ENCODE measurements at places on chromosomes 4 and X.

DNA sequence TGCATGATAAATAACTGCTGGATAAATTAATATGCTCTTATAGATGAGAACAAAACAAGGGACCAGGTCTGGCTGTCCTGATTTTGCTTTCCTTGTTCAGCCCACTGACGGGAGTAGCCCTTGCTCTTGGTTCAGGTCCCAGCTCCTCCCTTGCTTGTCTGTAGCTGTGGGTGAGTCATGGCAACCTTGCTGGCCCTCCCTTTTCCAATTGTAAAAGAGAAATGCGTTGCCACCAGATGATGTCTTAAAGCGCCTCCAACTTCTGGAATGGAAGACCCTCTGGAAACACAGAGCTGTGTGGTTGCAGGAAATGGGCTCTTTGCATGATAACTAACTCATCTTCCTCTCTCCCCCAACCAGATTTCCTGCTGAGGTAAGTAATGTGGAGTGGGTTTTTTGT lies 171.4 kb downstream of the AASDH start:
- peak; percentile 73 for DNase-seq

- DNase-seq: peak; percentile 13
Measured at GRCh38 chrX:7088968-7089615, 58.4 kb upstream of the STS start.

DNA sequence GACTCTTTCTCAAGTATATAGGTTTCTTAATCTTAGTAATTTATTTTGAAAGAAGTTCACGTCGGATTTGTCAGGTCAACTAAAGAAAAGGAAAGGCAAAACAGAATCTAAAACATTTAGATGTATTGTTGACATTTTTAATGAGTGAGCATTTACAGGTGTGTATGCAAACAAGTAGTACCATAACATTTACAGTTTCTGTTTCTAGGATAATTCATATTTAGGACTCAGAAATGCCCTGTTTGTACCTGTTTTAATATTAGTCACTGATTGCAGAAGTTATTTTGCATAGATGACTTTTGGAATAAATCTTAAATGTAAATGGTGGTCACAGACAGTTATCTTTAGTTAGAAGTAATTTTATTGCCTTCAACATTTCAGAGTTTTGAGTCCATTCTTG lies 151.3 kb upstream of the NUDT6 start:
- DNase-seq: no peak

DNA sequence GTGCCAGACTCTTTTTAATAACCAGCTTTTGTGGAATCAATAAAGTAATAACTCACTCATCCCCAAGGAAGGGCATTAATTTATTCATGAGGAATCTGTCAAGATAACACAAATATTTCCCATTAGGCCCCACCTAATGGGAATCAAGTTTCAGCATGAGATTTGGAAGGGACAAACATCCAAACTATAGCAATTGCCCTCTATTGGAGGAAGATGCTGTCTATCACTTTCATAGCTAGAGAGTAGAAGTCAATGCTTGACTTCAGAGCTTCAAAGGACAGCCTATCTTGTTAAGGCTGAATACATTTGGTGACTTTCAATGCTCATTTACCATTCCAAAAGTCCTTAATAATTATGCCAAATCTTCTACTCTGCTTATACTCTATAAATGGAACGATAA lies 84.9 kb upstream of the ATOH1 start:
- no peak for DNase-seq

DNA sequence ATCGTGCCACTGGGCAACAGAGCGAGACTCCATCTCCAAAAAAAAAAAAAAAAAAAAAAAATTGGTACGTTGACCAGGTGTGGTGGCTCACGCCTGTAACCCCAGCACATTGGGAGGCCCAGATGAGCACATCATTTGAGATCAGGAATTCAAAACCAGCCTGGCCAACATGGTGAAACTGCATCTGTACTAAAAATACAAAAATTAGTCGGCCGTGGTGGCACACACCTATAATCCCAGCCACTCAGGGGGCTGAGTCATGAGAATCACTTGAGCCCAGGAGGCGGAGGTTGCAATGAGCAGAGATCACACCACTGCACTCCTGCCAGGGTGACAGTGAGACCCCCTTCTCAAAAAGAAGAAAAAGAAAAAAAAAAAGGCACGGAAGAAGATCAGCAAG lies 24.5 kb downstream of the RBMX start:
- no peak for DNase-seq

DNA sequence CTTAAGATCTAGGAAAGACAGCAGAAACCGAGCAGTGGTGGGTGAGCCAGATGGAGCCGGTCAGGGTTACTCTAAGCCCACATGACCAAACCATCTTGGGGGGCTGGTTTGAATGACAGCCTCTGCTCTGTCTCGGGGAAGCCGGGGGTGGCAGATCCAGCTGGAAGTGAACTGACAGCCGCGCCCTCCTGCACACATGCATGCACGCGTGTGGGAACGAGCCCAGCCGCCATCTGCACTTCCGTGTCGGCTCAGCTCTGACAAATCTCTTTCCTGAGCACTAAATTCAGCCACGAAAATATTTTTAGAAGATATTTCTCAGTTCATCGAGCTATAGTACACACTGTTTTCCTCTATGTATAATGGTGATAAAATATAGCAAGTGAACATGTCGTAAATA lies 115.5 kb downstream of the DCTD start:
- no peak for DNase-seq

- no peak for DNase-seq
Measured at GRCh38 chr4:51894059-51894645, 51.2 kb downstream of the DCUN1D4 start.

DNA sequence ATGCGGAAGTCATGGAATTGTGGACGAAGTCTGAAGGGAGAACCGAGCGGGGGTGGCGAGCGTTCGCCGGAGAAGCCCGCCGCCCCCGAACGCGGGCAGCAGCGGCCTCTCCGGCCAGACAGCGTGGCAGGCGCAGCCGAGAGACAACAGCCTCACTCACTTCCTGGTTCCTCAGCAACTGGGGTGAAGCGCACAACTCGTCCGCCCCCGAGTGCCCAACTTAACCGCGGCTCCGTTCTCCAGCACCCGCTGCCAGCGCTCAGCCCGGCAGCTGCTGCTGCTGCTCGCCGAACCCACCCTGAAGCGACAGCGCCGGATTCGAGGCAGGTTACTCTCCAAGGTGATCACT lies 68.0 kb downstream of the NOCT start:
- DNase-seq: no peak

GRCh38 chrX:13074297-13075262 lies 30.2 kb upstream of the FAM9C start:
- no peak for DNase-seq

- peak; percentile 98 for DNase-seq
Measured at GRCh38 chr4:107719922-107720722, at the start of gene PAPSS1. Gene PAPSS1, minus strand, starts transcription at chr4:107720234. Its CDS starts 55 bp downstream, at chr4:107720179.

DNA sequence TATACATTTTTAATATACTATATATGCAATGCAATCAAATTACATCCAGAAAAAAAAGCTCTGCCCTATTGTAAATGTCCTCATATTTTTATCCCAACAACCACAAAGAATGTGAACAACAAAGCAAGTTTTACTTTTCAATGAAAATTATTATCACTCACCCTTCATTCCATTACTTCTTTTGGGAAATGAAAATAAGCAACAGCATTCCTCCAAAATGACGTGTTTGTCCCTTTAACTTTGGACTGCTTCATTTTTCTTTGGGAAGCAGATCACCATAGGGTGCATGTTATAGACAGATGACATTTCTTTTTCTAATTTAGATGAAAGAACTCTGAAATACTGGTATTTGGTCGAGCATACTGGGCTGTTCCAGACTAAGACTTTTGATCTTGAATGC lies 667.1 kb upstream of the BOD1L1 start:
- no peak for DNase-seq

DNA sequence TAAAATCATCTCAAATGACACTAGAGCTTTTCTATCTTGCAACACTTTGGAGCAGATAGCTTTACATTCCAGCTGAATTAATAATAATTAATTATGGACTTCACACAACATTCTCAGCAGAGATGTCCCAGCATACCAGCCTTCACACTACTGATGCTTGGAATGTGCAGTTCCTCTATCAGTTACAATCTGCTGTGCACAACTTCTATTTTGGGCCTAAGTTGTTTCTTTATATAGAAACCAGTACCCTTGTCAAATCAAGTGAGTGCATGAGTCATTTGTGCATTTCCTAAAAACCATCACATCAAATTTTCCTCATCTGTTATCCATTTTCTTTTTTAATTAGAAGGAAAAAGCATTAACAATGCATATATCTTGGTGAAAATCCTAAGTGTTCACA lies 8.8 kb upstream of the RASL11B start:
- no peak for DNase-seq

DNA sequence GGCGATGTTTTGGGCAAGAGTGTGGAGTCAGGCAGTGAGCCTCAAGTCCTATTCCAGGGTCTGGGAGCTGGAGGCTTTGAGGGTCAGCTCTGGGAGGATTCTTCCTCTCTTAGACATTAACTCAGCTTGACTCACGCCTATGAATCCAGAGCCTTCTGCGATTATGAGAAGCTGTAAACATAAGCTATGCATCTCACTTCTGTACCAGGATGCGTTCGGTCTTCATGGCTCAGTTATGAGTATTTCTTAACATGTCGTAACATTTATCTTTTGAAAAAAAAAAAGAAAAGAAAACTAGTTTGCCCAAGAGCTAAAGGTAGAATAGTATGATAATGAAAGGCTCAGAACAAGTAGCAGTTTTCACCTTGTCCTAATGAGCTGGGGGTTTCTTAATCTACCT lies 4.6 kb downstream of the SHROOM2 start:
- no peak for DNase-seq

DNA sequence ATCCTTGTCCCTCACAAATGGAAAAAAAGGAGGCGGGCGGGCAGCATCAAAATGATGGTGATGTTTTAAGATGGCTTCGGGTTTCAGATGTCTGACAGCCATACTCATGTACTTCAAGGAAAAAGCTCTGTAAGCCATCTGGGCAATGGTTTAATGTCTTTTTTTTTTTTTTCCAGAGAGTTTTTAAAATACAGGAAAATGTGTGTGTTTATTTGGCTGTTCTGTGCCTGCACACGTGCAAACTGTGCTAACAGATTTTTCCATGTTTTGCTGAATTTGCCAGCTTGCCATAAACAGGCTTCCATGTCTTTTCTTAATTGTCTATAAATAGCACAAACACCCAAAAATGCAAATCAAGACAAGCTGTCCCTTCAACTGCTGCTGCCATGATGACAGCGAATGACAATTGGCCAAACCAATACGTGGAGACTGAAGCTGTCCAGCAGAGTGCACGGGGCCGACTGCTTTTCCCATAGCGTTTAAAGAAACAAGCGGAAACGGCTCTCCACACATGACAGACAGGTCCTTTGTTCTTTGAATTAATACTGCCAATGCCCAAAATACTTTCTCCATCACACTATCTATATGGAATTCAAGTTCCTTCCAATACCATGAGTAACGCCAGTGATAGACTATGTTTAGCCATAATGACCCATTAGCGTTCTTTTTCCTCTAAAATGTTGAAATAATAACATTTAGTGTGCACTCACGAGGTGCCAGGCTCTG lies 35.7 kb downstream of the AFAP1 start:
- no peak for DNase-seq

GRCh38 chr4:26558166-26558895 lies 25.6 kb upstream of the TBC1D19 start:
- no peak for DNase-seq

DNA sequence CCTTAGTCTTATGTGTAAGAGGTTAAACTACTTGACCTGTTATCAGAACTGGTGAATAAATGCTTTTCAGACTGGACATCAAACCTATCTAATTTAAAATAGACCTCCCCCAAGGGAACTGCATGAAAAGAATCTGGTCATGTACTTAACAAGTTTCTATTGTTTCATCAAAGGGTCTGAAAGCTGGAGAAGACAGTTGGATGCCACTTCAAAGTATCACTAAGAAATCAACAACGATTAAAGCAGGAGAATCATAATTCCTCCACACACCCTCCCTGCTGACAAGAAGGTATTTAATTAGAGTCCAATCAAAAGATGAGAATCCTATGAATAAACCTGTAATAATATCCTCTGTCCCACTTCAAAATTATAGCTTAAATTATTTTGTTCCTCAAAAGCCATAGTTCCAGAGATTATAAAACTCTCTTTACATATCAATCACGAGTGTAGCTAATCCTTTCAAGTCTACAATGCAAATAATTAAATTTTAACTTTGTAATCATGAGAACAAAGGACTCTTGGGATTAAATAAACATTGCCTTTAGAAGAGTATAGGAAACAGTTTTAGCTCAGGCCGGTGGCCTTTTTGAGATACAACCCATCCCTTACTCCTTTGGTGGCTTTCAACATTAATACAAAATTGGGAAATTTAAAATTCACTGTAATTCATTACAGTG lies 35.1 kb downstream of the TSPAN5 start:
- no peak for DNase-seq

DNA sequence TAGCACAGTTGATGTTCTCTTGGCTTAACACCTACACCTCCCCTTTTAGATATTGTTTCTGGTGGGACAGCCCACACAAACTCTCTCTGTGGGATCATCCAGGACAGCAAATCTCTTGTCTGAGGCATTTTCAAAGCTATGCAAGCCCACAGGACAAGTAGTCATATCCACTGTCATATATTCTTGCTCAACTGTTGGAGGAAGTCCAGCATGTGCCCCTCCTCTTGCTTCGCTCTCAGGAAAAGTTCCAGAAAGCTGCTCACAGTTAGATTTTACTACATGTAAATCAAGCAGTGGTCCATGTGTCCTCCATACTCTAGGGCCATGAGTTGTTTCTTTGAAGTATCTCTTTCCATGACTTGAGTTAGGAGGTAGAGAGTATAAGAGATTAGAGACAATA lies 260.7 kb downstream of the INPP4B start:
- DNase-seq: no peak

DNA sequence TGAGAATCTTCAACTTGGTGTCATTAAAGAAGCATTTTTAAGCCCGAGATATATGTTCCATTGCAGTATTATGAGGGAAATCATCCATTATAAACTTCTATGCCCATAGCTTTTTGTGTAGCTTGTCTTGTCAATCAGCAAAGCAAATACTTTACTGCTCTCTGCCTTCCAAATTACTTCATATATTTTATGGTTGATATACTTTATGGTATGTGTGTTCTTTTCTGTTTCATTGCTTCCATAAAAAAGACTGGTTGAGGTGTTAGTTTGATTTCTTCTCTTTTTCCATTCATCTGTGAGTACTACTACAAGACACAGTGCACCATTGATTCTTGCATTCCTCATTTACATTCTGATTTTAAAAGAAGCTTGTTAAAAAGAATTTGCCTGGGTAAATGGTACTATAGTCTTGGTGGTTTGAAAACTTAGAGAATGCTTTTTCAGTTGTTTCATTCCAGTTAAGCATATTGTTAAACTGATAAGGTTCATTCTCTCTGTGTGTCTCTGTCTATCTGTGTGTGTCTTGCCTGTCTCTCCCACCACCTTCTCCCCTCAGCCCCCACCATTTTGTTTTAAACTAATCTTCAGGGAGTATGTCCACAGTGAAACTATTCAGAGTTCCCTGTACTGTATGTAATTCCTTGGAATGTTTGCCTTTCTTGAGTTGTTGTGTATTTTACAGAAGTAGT lies 27.1 kb downstream of the STAG2 start:
- DNase-seq: no peak
